Neural crest cell (in vitro differentiated cells): ENCODE measurements at places on chromosomes 13 and 19. TPM values are rescaled to one million over a fixed set of nuclear protein-coding genes. Genes with fewer than 3 reads are reported as not detected.

- H3K4me1 ChIP-seq, result peaks cover 9% of the 10 kb centered on the region
- no peaks in the 10 kb centered on the region for H3K36me3 ChIP-seq
- no peak overlapping the region for H3K27ac ChIP-seq
These were observed 11.3 kb upstream of the UBL3 start for GRCh38 chr13:29861694-29862110.

Gene AMH
- 71.6 and 79.1 TPM in 2 replicates for total RNA-seq

- no peak overlapping the region for H3K4me3 ChIP-seq
- peaks cover 13% of the 10 kb centered on the region for H3K36me3 ChIP-seq
- H3K27ac ChIP-seq, result no peak overlapping the region
- H3K4me1 ChIP-seq, result no peaks in the 10 kb centered on the region
- no peak for DNase-seq
These were observed 21.2 kb upstream of the GPI start for GRCh38 chr19:34343751-34344150.

Gene NKPD1
- total RNA-seq, result 0.16 and 0.39 TPM in 2 replicates

- H3K27me3 ChIP-seq, result no peaks in the 10 kb centered on the region
- DNase-seq, result no peak
- no peak overlapping the region for H3K4me3 ChIP-seq
- peaks cover 18% of the 10 kb centered on the region for H3K4me1 ChIP-seq
- no peaks in the 10 kb centered on the region for H3K36me3 ChIP-seq
These were observed 105.1 kb downstream of the TBC1D4 start for GRCh38 chr13:75376792-75377402.

Gene CYP2A13
- total RNA-seq, result not detected in 2 replicates

DNA sequence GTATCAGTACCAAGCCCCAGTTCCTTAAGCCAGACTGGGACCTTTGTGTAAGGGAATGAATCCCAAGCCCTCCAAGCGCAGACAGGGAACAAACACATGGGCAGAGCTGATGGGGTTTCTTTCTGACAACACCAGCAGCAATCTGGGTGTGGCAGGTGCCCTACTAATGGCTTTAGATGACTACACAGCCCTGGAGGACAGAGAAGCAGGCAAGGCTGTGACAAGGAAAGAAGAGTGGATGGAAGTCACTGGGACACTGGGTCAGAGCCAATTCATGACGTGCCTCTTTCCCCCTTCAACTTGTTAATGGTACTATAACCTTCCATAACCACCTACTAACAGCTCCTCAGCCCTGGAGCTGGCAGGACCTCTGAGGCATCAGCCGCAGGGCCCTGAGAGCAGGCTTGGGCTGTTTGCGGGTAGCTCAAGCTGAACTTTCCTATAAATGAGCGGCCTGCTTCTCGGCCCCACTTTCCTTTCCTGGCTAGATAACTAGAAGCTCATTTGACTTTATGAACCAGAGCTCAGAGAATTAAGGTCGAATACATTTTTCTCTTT, 38.9 kb downstream of the RASL11A start:
- H3K4me3 ChIP-seq, result no peak overlapping the region
- H3K4me1 ChIP-seq, result peaks cover 10% of the 10 kb centered on the region
- H3K27me3 ChIP-seq, result peaks cover 12% of the 10 kb centered on the region
- H3K27ac ChIP-seq, result no peak overlapping the region
- no peak for DNase-seq

Gene NLRP5
- not detected in 2 replicates for total RNA-seq

Gene PALM
- total RNA-seq, result 45.1 and 52.1 TPM in 2 replicates

Gene ZNF264
- total RNA-seq, result 34.0 and 35.9 TPM in 2 replicates

DNA sequence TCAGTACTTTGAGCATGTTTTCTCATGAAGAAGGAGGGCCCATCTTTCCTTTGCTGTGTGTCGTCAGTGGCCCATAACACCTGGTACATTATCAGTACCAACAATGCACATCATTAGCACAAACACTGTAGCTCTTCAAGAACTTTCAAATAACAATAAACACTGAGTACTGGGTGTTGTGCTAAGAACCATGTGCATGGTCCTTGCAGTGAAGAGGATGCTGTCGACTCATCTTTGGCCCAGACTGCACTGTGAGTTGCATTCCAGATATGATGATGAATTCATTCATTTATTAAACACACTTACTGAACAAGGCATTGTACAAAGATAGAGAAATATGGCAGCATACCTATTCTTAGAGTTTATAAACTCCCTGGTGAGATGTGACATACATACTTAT, 55.8 kb downstream of the FLT3 start:
- no peaks in the 10 kb centered on the region for H3K4me1 ChIP-seq
- H3K27ac ChIP-seq, result no peak overlapping the region
- H3K27me3 ChIP-seq, result peaks cover 51% of the 10 kb centered on the region

Gene APLP1
- 140 and 143 TPM in 2 replicates for total RNA-seq

Gene TTC9B
- total RNA-seq, result 1.7 and 2.5 TPM in 2 replicates

DNA sequence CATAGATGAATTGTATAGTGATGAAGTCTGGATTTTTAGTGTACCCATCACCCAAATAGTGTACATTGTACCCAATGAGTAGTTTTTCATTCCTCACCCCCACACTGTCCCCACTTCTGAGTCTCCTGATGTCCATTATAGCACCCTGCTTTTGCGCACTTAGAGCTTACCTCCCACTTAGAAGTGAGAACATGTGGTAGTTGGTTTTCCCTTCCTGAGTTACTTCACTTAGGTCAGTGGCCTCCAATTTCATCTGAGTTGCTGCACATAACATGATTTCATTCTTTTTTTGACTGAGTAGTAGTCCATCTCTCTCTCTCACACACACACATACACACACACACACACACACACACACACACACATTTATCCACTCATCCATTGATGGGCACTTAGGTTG, 43.2 kb upstream of the ALOX5AP start:
- no peak overlapping the region for H3K4me3 ChIP-seq
- H3K36me3 ChIP-seq, result no peaks in the 10 kb centered on the region
- no peak for DNase-seq
- H3K27ac ChIP-seq, result no peak overlapping the region
- peaks cover 3% of the 10 kb centered on the region for H3K27me3 ChIP-seq
- H3K4me1 ChIP-seq, result peaks cover 15% of the 10 kb centered on the region

- no peak overlapping the region for H3K4me3 ChIP-seq
- H3K27ac ChIP-seq, result no peak overlapping the region
- peaks cover 16% of the 10 kb centered on the region for H3K36me3 ChIP-seq
- no peak for DNase-seq
These were observed 195.2 kb downstream of the KLF12 start for GRCh38 chr13:73939071-73939380.

Gene RAB4B
- total RNA-seq, result 14.1 and 15.2 TPM in 2 replicates

- no peak for DNase-seq
- H3K4me3 ChIP-seq, result no peak overlapping the region
- H3K36me3 ChIP-seq, result no peaks in the 10 kb centered on the region
- no peak overlapping the region for H3K27ac ChIP-seq
These were observed 294.2 kb downstream of the TDRD3 start for GRCh38 chr13:60691268-60691667.

Gene S1PR5
- 0.79 and 1.1 TPM in 2 replicates for total RNA-seq

GRCh38 chr13:111474136-111475002, 153.9 kb downstream of the TEX29 start:
- no peak overlapping the region for H3K4me3 ChIP-seq
- H3K4me1 ChIP-seq, result no peaks in the 10 kb centered on the region
- DNase-seq, result peak; percentile 20
- H3K36me3 ChIP-seq, result no peaks in the 10 kb centered on the region
- H3K27ac ChIP-seq, result no peak overlapping the region

DNA sequence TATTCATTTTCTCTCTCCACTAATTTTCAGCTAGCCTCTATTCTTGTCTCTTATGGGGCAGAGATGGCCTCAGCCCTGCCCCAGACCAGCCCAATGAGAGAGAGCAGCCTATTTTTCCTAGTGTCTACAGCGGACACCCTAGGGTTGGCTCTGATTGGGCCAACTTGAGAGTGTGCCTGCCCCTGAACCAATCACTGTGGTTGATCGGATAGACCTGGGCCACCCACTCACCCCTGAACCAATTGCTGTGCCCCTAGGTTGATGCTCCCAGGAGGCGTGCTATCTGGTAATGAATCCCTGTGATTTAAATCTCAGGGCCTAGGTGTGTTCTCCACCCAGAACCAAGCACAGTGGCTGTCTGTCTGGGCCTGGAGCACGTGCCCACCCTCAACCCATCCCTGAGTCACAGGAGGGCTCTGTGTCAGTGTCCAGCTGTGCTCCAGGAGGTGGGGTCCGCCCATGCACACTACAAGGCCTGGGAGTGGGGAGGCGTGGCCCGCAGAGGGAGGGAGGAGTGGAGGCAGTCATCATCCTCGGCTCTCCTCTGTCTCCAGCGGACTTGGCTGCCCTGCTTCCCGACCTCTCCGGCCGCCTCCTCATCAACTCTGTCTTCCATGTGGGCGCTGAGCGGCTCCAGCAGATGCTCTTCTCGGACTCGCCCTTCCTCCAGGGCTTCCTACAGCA, 14.9 kb upstream of the SCN1B start:
- H3K27me3 ChIP-seq, result no peaks in the 10 kb centered on the region
- no peak overlapping the region for H3K4me3 ChIP-seq
- H3K27ac ChIP-seq, result no peak overlapping the region
- H3K4me1 ChIP-seq, result no peaks in the 10 kb centered on the region
- DNase-seq, result no peak
- peaks cover 19% of the 10 kb centered on the region for H3K36me3 ChIP-seq

Gene TSSK6
- 2.7 and 2.9 TPM in 2 replicates for total RNA-seq

DNA sequence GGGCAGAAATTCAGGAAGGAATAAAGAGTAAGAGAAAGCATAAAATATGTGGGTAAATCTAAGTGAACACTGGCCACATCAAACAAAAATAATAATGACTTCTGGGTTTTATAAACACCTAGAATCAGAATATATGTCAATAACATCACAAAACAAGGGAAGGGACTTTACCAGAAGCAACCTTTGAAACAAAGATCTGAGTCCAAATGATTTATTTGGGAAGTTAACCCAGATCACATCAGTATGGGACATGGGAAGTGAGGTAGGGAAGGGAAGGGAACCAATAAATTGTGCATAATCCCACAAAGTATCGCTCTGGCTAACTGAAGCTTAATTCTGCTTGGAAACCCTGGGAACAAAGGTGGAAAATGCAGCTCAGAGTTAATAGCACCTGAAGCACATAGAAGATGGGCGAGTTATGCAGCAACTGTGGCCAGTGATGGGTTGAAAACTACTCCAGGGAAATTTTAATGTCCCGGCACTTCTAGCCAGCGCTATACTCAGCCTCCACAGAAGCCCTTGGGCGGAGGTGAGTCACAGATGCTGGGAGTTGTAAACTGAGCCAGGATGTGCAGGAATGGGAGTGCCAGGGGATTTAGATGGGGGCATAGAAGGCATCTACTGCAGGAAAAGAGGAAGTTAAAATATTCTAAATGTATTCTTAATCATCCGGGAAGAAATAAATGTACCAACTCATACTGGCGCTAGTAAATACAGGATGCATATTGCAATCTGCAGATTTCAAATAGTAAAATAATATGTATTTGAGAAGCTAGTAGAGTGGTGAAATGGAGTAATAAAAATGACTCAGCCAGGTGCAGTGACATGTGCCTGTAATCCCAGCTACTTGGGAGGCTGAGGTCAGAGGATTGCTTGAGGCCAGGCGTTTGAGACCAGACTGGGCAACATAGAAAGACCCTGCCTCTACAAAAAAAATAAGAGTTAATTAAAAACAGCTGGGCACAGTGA, 34.2 kb upstream of the CEBPG start:
- no peak overlapping the region for H3K4me3 ChIP-seq
- peaks cover 5% of the 10 kb centered on the region for H3K4me1 ChIP-seq
- no peak for DNase-seq
- peaks cover 44% of the 10 kb centered on the region for H3K27me3 ChIP-seq
